ENCODE measurements at places on chromosomes 3 and 15.

GRCh38 chr3:8421267-8421666 lies 80.4 kb upstream of the LMCD1 start:
- ATAC-seq = peak; percentile 53

DNA sequence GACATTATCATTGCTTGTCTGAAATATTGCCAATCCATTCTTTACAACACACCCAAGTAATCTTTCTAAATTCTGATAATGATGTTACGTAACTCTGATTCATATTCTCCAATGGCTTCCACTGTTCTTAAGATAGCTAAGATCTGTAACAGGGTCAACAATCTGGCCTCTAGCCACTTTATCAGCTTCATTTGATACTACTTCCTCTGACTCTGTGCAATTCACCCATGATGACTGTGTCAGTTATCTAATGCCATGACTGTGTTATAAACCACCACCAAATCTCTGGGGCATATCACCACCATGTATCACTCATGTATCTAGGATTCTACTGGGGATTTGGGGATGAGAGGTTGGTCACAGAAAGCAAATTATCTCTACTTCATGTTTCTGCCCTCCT lies 44.0 kb downstream of the CD200 start:
- ATAC-seq = no peak

DNA sequence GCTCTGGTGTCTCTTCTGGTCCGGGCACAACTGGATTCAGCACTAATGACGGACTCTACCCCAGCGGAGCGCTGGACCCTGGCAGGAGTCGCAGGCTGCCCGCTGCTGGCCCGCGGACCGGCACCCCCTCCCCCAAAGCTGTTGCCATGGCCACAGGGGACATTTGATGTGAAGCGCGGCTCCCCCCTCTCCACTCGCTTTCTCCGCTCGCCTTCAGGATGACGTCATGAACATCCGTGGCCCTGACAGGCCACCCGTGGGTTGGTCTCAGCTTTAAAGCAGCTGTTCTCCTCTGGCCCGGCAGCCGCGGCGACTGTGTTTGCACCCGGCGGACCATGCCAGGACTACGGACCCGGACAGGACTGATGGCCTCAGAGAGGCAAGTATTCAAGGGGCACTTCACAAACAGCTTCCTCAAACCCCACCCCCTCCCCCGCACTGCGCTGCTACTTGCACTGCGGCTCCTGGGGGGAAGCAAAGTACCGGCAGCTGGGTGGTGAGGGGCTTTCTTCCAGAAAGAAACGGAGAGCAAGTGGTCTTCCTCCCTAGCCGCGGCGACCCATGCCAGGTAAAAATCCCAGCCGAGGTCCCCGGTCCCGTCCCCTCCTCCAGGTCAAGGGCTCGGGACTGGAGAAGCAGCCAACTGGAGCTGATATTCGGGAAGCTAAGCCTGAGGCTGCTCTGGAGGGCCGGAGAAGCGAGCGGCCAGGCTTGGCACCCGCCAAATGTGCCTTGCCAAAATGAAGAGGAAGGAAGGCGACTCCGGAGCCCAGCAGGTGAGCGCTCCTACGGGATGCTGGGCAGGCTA lies 16.6 kb upstream of the AEN start:
- ATAC-seq = peak; percentile 26

DNA sequence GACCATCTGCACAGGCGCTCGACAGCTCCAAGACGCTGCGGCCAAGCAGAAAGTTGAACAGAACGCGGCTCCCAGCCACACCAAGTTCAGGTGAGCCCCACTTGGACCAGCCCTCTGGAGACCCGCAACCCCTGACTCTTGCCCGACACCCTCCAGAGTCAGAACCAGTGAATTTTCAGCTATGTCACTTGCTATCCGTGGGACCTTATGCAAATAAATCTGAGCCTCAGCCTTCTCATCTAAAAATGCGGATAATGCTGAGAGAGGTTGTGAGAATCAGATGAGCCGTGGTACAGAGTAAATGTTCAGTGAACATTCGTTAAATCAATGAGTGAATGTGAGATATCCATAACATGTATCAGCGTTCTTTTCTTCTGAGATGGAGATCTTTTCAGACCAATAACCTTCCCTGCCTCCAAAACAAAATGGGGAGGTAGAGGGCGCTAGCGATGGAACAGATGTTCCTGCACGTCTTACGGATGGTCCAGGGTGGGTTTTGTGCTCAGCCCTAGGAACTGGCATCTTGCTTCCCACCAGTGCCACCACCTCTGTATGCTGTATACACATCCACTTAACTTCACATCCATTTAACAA lies 524 bp downstream of the MRPS11 start:
- ATAC-seq = peak; percentile 14

- ATAC-seq = no peak
Measured at GRCh38 chr3:50327129-50327528, 894 bp downstream of the TUSC2 start.

DNA sequence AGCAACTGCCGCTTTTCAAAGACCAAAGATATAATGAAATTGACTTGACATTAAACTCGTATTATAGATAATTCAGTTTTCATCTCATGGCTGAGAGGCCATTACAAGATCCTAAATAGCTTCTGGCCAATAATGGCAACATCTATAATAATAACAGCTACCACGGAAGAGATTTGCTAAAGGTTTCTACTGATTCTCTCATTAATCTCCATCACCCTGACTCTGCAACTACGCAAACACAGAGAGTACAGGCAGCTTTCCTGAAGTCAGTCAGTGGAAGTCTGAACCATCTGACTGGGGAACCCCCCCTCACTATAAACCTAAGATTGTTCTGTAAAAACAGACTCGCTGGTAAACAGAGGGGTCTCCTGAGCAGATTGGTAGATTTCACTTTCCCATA lies 257.1 kb downstream of the MAGI1 start:
- ATAC-seq = no peak

DNA sequence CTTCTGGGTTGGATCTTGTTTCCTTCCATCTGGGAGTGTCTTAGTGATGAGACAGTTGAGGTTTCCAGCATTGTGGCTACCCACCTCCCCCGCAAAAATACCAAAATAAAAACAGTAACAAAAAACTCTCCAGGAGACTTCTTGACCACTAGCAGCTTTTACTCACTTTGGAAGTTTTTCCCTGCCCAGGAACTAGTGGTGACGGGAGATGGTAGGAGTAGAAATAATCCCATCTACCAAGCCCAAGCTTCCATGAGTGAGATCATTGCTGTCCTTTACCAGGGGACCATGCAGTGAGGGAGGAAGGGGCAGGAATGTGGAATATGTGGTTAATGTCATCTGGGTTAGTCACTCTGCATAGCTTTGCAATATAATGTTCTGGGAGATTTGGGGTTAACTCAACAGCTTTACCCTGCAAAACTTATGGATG lies 187.7 kb downstream of the ITPR1 start:
- ATAC-seq = peak; percentile 43

- no peak for ATAC-seq
Measured at GRCh38 chr3:189186101-189186500, 14.3 kb downstream of the TPRG1 start.

DNA sequence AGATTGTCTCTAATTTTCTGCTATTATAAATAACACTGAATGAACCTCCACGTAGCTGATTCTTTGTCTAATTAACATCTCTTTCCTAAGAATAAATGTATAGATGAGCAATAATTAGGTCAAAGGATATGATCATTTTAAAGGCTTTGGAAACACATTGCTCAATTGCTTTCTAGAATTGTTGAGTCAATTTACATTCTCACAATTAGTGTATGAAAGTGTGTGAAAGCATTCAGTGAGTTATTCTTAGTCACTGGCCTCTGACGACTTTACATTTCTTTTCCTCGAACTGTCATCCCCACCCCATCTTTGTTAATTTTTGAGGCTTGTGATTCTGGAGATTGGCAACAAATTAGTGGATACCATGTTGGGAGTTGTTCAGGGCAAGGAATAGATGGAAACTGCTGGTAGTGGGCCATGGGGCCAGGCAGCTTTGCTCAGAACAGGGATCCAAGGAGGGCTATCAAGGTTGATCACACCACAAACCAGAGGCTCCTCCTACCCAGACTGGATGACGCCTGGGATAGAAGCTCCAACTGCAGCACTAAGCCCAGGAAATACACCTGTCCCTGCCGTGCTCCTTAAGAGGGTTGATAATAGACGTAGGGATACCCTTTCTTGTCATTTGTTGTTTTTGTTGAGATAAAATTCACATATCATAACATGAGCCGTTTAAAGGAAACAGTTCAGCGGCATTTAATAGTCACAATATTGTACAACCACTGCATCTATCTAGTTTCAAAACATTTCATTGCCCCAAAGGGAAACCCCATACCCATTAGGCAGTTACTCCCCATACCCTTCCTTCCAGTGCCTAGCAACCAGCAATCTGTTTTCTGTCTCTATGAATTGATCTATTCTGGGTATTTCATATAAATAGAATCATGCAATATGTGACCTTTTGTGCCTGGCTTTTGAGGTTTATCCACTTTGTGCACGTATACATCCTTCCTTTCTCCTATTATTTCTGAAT lies 27.9 kb downstream of the EIF1B start:
- ATAC-seq = no peak

- no peak for ATAC-seq
Measured at GRCh38 chr3:14298442-14298841, 104.0 kb upstream of the SLC6A6 start.

DNA sequence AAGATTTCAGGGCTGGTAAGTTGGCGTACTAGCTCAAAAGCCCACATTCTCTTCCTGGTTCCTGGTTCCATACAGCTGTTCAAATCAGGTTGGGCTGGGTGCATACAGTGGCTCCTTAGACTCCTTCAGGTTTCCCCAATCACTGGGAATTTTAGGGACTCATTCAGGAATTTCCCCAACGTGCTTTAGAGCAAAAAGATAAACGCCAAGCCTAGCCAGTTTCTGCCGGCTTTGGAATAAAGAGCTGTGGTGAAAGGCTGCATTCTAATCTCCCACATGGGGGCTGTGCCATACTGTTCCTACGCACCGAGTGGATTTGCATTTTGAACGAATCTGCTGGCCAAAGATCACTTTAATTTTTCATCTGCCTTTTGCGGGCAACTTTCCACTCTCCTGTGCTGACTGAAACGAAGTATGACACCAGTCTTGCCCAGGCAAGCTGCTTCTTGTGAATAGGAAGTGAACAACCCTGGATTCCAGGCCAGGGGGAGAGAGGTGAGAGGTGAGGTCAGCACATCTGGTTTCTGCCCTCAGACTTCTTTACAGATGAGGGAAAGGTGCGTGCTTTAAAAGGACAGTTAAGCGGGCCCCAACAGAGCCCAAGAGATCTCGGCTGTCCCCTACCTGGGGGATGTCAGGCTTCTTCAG lies 184.2 kb upstream of the PDZRN3 start:
- no peak for ATAC-seq
